ENCODE measurements at places on chromosomes 12 and 14.

DNA sequence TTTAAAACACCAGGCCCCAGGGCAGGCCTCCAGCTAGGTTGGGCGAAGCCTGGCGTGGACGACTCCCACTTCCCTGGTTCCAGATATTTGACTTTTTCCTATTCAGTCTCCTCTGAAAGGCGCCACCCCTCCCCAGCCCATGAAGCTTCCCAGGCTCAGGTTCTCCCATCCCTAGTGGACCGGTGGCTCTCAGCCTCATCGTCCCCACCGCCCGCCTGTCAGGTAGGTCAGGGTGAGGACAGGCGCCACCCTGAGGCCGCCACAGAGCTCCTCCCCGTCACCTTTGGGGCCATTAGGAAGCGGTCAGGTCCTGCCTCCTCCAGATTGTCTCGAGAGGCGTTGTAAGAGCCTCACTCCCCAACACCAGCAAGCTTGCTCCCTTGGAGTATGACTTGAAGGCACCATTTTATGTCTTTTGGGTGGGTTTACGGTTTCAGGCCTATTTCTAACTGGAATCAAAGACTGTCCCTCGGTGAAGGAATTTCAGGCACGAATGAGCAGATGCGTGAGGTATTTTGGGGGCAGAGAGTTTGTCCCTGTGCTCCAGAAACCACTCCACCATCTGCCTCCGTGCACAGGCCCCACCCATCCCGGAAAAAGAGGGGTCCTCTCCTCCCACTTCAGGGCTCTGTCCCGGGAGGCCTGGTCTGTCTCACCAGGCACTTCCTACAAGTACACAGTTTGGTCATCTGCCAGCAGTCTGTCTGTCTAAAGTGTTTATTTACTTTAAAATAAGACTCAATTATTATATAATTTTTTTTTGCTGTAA is 55.6 kb downstream of the TSPAN9 start:
- DNase-seq: no peak

DNA sequence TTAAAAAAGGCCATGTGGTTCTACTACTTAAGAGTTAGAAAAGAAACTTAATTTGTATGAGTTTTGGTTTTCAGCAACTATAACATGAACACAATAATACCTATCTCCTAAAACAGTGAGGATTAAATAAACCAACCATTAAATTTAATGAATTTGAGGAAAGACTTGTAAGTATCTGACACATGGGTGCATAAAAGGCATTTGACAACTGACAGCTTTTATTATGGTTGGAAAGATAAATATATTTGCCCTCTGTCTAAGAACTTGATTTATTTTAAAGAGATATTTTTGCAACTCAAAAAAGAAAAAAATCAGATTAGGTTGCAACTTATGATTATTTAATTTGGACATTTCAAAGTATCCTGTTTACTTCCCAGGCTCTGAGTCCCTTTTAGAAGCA is 217.9 kb upstream of the EEA1 start:
- no peak for DNase-seq

DNA sequence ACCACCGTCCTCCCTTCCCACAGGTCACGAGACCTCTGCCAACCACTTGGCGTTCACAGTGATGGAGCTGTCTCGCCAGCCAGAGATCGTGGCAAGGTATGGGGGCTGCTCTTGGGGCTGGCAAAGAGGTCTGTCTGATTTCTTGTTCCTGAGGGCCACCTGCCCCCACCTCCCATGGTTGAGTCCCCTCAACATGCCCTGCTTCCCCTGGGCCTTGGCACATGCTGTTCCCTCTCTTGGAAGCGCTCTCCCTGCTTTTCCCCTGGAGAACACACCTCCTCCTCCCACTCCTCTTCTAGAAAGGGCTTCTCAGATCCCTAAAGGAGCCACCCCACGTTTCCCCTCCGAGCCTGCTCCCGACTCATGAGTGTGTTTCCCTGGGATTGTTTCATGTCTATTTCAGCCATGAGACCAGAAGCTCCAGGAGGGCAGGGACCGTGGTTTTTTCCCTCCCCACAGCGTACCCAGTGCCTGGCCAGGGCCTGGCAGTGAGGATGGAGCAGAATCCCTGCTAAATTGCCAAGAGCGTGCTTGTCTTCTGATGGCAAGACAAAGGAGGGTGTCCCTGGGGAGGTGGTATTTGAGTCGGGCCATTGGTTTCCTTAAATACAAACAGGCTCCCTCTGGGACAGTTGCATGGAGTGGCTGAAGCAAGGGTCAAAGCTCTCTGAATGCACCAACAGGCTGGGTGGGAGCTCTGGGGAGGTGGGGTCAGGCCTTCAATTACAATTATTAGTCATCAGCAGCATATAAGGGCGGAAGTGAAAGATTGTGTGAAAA is 34.1 kb downstream of the CYP46A1 start:
- DNase-seq: no peak

- no peak for DNase-seq
Measured at GRCh38 chr12:91868054-91868453, 277.6 kb downstream of the BTG1 start.

- no peak for DNase-seq
Measured at GRCh38 chr14:104875412-104875751, 10.3 kb downstream of the CEP170B start.

DNA sequence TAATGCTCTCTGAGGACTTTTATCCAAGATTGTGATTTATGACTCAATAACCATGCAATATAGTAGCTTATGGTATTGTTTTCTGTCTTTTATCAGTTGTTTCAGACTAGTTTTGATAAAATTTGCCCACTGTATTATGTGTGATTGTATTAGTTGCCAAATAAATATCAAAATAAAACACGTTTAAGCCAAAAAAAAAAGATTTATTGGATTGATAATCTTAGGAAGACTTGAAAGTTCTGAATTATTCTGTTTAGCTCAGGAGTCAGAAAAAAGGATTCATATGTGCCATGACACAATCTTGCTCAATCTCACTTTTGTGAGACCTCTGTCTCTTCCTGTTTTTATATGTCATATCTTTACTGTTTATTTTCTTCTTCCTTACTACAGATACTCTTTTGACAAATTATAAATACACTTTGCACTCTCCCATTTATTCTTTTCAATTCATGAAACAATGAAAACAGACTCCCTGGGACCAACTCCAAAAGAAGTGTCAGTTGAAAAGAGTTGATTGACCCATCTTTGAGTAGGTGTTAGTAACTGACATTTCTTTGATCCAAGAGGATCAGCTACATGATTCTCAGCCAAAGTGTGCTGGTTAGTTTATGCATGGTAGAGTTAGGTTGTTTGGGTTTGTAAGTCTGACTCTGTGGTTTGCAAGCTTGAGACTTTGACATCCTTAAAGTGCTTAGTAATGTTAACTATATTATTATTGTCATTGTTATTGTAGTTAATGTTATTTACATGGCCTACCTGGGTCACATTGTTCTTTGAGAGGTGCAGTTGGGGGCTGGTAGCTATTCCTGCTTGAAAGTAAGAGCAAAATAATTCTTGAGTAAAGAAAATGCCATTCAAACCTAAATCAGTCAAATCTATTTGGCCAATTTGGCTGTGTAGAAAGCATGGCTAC is 2.5 kb downstream of the OR6C76 start:
- no peak for DNase-seq

DNA sequence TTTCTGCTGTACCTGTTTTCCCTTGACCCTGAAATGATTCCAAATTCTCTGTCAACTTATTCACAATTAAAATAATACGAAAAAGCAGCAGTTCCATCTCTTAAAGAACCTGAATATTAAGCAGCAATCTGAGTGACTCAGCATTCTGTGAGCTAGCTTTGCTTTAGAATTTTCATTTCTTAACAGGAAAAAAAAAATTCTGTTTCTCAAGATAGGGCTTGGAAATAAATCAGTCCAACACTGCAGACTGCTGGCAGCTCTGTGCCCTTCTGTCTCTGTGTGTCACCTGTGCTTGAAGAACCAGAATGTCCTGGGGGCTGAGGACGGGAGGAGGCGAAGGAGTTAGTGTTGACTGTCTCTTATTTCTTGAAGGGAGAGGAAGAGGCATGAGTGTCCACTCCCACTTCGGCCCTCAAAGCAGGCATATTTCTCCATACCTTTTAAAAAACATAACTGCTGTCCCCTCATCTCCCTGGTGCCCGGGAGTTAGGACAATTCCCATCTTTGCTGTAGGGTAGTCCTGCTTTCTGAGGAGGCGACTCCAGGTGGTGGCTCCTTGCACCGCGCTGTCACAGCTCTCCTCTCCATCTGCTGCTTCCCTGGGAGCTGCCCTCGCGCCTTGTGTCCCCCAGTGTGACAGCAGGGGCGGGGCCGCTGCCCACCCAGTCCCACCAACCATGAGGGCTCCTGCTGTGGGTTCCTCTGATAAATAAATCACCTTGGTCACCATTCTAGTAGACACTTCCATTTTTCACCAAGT is 203.1 kb downstream of the CALM1 start:
- DNase-seq: no peak

GRCh38 chr12:114747012-114747858 is 63.3 kb upstream of the TBX3 start:
- DNase-seq: no peak
